ENCODE measurements at places on chromosomes 2 and 18.
A peak's percentile ranks its signal among the peaks of the same experiment; 100 is the strongest.

- peak; percentile 87 for DNase-seq
These were observed 32.8 kb upstream of the SLC14A1 start for GRCh38 chr18:45690975-45691815.

DNA sequence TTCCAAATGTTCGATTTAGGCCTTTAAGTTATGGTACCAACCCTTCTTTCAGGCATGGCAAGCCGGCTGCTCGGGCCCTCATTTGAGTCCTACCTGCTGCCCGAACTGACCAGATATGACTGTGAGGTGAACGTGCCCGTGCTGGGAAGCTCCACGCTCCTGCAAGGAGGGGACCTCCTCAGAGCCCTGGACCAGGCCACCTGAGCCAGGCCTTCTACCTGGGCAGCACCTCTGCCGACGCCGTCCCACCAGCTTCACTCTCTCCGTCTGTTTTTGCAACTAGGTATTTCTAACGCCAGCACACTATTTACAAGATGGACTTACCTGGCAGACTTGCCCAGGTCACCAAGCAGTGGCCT lies 87.2 kb downstream of the EPAS1 start:
- DNase-seq, result peak; percentile 42

GRCh38 chr2:24228470-24228869 lies 53.6 kb downstream of the FAM228A start:
- no peak for DNase-seq

GRCh38 chr2:64406407-64406774 lies 47.6 kb upstream of the LGALSL start:
- DNase-seq, result no peak

DNA sequence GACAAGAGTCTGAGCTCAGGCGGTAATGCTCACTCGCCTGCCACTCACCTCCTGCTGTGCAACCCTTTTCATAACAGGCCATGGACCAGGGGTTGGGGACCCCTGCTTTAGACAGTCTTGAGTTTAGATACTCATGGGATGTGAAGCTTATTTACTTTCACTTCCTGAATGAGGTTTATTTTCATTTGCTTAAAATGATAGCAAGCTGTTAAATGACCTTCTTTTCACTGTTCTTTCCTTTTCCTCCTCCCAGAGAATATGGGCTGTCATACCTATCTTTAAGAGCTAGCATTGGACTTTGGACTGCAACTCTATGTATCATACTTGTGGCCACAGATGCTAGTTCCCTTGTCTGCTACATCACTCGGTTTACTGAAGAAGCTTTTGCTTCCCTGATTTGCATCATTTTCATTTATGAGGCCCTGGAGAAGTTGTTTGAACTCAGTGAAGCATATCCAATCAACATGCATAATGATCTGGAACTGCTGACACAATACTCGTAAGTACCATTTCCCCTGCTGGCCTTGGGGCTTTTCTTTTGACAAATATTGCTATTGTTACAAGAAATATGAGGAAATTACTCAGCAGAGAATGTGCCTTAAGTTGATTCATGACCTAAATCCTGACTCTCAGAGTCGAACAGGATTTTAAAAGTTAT lies 168.5 kb downstream of the DPP4 start:
- no peak for DNase-seq

All from aorta (tissue), 5 donors.